ENCODE measurements at places on chromosomes 2 and 18. TPM values are rescaled to one million over a fixed set of nuclear protein-coding genes. Genes with fewer than 3 reads are reported as not detected.

The IL1RL1 gene
- total RNA-seq: 0.55 TPM

- no peak for DNase-seq
Measured at GRCh38 chr18:25229920-25230319, 122.0 kb downstream of the ZNF521 start.

DNA sequence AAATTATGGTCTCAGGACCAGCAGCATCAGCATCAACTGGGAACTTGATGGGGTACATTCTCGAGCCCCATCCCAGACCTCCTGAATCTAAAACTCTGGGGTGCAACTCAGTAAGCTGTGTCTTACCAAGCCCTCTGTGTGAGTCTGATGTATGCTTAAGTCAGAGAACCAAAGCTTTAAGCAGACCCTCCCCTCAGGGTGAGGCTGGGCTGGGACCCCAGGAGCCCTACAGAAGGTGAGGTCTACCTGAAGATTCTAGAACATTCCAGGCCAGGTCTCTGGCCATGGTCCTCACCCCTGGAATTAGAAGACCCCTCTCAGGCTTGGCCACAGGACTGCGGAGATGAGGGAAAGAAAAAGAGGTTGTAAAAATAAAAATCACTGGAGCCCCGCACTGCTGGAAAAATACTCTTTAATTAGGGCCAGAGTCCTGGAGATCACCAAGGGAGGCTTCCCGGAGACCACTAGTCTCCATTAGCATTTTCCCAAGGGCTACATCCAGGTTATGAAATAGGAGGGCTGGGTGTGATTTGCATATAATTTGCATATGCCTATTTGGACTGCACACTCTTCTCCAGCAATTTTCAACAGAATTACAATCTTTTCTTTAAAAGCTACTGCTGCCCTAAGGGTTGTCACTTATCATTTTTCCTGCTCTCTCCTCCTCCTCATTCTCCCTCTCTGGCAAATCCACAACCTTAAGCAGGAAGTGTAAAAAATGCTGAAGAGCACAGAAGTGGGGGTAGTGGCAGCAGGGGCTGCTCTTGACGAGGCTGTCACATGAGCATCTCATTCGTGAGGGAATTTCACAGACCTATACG lies 100.2 kb downstream of the ZBTB7C start:
- no peak for DNase-seq

- DNase-seq: no peak
Measured at GRCh38 chr2:40315683-40316082, 136.2 kb downstream of the SLC8A1 start.

The ESPNL gene
- 1.1 TPM for total RNA-seq

DNA sequence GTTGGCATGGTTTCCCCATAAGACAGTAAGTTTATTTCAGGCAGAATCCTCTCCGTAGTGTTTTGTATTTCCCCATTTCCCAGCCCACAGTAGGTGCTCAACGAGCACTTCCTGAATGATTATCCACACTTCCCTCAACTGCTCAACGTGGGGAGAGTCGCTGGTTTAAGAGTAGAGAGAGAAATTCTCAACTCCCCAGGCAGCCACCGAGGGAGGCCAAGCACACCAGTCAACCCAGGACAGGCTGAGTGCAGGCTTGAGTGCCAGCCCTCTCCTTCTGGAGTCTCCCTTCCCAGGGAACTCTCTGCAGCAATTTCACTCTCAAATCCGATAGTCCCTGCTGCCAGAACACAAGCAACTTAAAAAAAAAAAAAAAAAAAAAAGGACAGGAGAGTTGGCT lies 92.0 kb upstream of the LMAN1 start:
- no peak for DNase-seq

GRCh38 chr18:49971462-49971861 lies 158.1 kb upstream of the ACAA2 start:
- no peak for DNase-seq

DNA sequence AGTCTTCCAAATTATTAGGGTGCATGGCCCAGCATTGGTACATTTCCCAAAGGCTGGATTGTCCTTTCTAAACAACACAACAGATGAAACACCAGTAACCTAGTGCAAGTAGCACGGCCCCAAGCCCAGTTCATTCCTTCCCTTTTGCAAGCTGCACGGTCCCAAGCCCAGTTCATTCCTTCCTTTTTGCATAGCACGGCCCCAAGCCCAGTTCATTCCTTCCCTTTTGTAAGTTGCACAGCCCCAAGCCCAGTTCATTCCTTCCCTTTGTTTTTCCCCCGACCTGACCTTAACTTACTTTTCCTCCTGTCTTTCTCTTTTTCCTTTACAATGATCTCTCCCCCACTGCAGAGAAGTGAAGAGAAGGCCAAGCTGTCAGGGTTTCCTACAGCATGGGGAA lies 60.9 kb downstream of the C18orf63 start:
- no peak for DNase-seq

- no peak for DNase-seq
Measured at GRCh38 chr2:66239655-66240054, 195.3 kb upstream of the MEIS1 start.

Measured in PC-9 (cell line).